Stimulated activated CD8-positive, alpha-beta memory T cell treated with anti-CD3 and anti-CD28 coated beads, Interleukin-4, amount 100 ng/mL, for 4 hours (primary cell): ENCODE measurements at places on chromosomes 1 and 21.
A peak's percentile ranks its signal among the peaks of the same experiment; 100 is the strongest.

DNA sequence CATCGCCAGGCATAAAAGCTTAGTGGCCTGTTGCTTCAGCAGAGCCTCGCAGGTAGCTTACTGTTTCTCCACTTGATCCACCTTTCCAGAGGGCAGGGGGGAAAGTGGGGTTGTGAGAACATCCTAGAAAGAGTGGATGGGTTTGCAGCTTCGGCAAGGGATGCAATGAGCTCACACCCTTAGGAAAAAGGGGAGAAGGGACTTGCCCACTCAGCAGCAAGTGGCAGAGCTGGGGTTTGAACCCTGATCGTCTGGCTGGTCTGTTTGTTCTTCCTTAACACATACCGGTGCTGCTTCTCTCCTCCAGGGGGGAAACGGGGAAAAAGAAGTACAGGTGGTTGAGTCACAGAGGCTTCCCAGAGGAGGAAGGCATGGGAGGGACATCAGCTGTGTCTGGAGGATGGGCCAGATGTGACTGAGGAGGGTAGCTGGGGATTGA, 1.0 kb downstream of the TMEM201 start:
- no peak for DNase-seq

- DNase-seq: no peak
Measured at GRCh38 chr1:24898152-24898908, 31.7 kb downstream of the RUNX3 start.

DNA sequence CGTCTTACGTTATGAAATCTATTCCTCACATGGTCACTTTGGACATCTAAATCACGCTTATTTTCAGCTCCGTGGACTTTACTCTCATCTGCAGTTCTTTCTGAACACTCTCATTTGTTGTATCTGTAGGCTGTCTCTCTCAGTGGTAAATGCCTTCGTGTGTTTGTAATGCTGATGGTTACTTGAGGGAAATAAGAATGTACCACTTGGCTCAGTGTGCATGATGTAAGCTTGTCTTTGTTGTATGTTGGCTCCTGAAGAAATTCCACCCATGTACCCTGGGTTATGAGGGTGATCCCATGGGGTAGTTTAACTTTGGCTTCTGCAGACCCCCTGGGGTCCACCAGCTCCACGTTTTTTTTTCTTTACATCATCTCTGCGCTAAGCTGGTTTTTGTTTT, 378.4 kb downstream of the SETD4 start:
- DNase-seq: no peak

DNA sequence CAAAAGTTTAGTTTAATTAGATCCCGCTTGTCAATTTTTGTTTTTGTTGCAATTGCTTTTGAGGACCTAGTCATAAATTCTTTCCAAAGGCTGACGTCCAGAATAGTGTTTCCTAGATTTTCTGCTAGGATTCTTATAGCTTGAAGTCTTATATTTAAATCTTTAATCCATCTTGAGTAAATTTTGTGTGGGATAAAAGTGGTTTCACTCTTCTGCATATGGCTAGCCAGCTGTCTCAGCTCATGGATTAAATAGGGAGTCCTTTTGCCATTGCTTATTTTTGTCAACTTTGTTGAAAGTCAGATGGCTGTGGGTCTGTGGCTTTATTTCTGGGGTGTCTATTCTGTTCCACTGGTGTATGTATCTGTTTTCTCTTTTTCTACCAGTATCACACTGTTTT, 801.3 kb upstream of the ADGRL4 start:
- DNase-seq: no peak

GRCh38 chr1:236992449-236992848, 11.8 kb downstream of the MT1HL1 start:
- no peak for DNase-seq

- no peak for DNase-seq
Measured at GRCh38 chr1:37325010-37325409, 149.4 kb upstream of the ZC3H12A start.

DNA sequence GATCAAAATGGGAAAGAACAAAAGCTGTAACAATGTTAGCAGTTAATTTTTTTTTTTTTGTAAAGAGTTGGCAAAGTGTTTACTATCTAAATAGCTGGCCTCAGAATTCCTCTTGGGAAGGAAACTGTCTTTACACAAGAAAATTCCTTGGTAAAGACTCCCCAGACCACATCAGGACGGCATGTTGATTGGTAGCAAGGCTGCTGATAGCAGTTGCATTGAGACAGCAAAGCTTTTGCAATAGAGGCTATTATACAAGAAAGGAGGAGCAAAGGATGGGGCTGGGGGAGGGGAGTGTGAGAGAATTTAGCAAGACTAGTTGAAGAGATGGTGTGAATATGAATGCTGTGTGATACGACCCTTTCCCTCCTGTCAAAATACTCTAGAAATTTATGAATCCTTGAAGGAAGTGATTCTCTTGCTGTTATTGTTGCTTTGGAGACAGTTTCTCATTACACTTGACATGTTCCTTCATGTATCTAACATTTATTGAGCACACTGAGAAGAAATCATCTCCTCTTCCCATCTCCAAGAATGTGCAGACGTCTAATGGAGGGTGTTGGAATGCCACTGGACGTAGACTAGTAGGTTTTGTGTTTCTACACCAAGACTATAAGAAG, 355.6 kb downstream of the SIPA1L2 start:
- DNase-seq: no peak

DNA sequence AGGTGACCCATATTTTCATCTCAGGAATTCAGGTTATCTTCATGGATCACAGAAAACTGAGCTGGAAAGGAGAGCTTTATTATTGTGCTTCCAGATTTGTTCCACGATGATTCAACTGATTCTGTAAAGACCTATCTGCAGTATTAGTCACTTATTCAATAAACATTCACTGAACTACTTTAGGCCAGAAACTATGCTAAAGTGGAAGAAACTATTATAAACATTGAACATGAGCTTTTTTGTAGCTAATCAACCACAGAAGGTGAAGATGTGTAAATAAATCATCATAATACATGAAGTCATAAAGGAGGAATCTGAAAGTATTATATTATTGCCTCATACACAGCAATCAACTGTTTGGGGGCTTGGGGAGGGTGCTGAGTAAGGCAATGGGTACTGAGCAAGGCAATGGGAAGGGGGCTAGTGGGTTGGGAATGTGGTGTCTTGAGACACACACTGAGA, 30.6 kb upstream of the EXO1 start:
- no peak for DNase-seq

DNA sequence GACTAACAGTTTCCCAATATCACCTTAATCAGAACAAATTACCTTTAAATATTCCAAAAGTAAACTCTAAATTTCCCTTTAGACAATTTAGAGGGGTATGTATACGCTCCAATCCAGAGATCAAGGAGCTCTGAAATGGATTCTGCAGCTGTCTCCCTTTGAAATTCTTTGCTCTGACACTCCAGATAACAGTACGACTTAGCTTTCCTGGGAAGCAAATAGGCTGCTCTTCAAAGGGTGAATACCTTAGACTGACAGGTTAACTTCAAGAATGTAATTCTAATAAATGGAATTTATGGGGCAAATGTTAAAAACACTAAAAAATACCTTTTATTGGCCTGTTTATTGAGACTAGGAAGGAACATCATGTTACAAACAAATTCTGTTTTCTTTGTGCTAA, 357.2 kb downstream of the USP25 start:
- DNase-seq: no peak

- DNase-seq: no peak
Measured at GRCh38 chr1:116754198-116754977, at the start of gene CD2. CD2 (plus strand) TSS chr1:116754430; CDS start chr1:116754493, 63 bp downstream.

DNA sequence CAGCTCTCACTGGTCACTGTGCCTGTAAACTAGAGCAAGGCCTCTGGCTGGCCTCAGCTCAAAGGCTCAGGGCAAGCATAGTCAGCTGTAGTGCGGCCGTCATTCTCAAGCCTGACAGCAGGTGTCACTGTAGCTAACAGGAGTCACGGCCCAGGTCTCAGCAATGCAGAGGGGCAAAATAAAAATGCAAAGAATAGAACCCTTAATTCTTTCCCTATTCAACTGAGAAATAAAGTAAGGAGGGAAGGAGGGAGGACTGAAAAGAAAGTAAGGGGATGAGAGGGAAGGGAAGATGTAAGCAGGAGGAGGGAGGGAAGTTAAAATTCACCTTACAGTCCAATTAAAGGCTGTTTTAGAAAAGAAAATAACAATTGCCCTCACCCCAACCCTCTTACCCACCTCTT, 106.1 kb downstream of the KIAA0319L start:
- peak; percentile 68 for DNase-seq

DNA sequence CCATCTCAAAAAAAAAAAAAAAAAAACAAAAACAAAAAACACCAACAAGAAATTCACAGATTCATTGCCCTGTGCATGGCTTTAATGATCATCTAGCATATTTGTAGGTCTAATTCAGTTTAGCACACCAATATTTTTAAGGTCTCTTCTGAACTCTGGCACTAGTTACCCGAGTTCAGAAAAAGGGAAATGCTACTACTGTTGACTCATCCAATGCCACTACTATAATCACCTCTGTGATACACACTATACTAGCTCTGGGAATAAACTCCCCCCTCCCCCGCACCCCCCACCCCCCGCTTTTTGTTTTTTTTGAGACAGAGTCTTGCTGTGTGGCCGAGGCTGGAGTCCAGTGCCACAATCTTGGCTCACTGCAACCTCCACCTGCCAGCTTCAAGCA, 55.6 kb downstream of the FBXO42 start:
- DNase-seq: no peak

GRCh38 chr1:155174324-155175280, 953 bp downstream of the TRIM46 start:
- no peak for DNase-seq

- no peak for DNase-seq
Measured at GRCh38 chr1:205046870-205047269, 3.9 kb downstream of the CNTN2 start.

DNA sequence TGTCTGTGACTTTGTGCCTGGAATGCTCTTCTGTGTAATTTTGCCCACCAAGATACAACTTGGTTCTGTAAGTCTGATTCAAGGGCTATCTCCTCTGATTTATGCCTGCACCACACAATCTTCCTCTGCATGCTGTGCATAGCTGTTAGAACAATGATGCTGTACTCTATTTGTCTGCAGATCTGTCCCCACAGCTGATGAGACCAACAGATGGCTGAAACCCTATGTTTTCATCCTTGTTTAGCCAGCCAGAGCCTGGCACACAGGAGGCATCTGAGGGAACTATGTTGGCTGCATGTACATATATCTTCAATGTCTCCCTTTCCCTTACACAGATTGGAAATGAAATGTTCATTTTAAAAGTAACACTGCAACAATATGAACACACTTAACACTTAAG, 58.0 kb upstream of the ABCA4 start:
- DNase-seq: no peak

GRCh38 chr1:187871177-187871845, 1042.6 kb downstream of the PLA2G4A start:
- DNase-seq: no peak

GRCh38 chr1:55869065-55869464, 653.9 kb upstream of the USP24 start:
- DNase-seq: no peak

DNA sequence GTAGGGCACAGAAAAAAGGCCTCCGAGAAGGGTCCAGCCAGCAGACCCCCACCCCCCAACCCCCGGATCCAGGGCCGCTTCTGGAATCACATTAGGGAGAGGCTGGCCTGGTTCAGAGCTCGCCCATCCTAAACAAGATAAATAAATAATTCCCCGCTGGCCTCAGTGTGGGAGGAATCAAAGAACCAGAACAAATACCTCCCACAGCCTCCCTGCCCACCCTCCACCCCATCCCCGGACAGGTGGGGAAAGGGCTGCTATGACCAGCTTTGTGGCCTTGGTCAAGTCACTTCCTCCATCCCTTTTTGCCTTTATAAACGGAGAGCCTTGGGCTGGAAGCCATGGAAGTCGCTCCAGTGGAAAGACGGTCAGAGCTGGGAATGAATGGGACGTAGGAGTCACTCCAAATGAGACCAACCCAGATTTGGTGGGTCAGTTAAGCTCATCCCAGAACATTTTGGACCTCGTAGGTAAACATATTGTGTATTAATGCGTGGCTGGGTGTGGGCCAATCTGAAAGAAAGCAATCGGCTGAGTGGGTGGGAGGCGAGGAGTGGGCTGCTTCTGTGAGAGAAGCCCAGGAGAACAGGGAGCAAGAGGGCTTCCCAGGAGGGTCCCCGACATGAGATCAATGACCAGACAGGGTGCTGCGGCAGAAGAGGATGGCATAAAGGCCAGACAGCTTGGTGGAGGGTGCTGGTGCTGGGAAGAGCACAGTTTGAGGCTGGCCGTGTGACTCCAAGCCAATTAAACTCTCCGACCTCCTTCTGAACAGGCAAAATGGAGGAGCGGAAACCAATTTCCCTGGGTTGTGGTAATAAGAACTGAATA, 63.3 kb downstream of the MEF2D start:
- DNase-seq: no peak

DNA sequence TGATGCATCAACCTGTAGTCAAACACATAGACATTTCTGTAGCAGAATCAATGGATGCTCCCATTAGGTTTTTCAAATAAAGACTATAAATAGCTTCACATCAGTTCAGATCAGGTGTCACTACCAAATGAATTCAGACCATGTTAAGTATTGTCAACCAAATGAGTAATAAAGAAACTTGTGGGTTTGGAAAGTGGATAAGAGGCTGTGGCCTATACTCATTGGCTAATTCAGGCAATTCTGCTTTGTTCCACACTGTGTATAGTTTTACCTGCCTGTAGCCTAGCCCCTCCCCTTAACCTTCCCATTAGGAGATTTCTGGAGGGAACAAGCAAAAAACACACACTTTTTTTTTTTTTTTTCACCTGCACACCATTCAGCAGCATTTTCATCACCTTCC, 321.2 kb downstream of the HLX start:
- no peak for DNase-seq

DNA sequence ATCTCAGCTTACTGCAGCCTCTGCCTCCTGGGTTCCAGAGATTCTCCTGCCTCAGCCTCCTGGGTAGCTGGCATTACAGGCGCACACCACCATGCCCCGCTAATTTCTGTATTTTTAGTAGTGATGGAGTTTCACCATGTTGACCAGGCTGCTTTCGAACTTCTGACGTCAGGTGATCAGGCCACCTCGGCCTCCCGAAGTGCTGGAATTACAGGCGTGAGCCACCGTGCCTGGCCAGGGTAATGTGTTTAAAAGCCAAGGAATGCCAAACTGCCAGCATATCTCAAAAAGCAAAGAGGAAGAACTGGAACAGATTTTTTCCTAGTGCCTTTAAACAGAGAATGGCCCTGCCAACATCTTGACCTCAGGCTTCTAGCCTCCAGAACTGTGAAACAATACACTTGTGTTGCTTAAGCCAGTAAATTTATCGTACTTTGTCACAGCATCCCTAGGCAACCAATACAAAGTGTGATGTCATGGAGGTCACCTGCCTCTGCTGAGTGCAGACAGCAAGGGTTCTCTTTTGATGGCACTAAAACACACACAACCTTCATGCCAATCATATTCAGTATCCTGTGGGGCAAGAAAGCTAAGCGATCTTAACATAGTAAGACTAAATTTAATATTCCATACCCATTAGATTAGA, 858.3 kb upstream of the TMPRSS15 start:
- no peak for DNase-seq
